ENCODE measurements at places on chromosomes 1 and 21.

DNA sequence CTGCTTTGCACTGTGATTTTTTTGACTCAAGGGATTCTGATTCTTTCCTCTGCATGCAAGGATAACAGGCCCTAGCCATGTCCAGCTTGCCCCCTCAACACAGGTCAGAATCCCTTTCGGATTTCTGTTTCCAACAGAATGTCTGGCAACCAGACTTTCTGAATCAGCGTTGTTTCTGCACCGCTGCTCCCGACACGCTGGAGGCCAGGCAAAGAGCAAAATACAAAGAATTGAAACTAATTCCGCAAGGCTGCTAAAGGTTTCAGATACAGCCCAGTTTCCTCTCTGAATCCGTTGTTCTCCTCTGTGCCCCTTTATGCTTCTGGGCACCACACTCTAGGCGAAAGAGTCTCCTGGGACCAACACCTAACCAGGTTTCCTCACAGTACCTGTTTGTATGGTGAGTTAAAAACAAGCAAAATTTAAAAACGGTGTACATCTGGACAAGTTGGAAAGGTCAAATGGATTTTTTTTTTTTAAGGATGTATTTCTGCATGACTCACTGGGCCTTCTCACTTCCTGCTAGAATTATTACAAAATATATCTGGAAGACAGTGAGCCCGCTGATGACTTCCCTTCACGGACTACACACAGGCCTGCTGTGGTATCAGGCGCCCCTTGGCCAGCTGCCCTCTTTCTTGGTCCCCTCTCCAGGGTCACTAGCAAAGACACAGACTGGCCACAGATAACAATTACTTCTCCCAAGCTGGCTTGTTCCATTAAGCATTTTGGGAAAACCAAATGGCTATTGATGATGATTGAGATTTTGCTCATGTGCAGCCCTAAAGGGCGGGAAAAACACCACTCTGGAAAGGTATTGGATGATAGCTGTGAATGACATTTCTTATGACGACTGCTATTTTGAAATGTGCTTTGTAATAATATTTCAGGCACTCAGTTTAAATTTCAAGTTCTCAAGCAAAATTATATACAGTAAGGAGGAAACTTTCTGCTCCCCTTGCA is 118.3 kb downstream of the TGFB2 start:
- no peak for DNase-seq

DNA sequence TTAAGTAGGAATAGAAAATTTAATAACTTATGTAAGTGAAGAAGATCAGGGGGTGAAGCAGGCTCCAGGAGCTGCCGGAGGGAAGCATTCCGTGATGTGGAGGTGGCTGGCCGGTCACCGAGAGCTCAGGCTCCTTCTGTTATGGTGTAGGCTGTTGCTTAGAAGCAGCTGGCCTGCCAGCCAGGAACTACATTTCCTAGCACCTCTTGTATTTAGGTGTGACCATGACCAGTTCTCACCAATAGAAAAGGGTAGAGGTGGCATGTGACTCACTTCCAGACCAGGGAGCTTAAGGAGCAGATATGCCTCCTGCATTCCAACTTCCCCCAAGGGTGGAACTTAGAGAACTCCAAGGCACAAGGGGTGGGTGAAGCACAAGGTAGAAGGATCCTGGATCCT is 120.7 kb downstream of the ACTL8 start:
- DNase-seq = no peak

DNA sequence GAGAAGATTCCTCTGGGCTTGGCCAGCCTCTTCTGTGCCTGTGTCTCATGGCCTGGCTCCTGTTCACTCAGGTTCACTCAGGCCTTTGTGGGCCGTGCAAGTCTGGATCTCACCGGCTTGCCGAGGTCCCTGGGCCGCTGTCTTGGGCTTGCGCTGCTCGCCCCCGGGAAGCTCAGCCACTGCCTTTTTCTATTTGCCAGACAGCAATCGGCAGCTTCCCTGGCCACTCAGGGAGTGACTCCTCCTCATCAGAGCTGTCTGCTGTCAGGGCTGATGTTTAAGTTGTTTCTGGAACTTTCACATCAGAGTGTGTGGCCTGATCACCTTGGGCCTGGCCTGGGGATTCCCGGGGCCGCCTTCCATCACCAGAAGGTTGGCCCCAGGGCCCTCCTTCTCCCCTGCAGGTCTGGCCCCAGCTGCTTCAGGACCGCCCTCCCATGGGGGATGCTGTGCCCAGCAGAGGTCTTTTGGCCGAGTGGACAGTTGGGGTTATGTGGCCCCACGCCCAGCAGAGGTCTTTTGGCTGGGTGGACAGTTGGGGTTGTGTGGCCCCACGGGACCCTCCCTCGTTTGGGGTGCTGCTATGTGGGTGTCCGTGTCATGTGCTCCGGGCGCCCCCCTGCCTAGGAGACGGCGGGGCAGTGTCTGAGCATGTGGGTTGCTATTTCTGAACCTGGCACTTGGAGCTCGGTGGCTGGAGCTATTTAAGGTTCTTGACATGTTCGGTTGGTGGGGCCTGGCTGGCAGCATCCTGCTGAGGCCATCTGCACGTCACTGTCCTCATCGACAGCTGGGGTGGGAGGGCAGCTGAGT is 12.5 kb downstream of the SLX9 start:
- no peak for DNase-seq

- DNase-seq = no peak
These were observed 217.3 kb upstream of the FGGY start for GRCh38 chr1:59079434-59080140.

GRCh38 chr1:235767795-235768194 is 98.9 kb downstream of the LYST start:
- DNase-seq = no peak

DNA sequence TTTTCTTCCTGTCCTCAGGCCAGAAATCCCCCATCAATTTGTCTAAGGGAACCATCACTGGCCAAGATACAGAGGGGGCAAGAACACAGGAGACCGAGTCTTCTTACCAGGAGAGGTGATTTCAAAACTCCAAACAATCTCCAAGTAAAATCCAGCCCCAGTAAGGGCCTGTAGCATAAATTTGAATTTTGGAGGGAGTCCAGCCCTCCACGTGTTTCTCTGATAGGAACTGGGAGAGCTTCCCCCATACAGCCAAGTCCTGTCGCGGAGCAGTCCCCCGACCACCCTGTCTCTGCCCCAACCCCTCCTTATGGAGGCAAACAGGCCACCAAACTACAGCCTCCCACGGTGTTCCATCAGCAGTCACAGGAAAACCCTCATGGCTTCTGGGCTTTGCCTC is 32.4 kb upstream of the GPR157 start:
- no peak for DNase-seq

DNA sequence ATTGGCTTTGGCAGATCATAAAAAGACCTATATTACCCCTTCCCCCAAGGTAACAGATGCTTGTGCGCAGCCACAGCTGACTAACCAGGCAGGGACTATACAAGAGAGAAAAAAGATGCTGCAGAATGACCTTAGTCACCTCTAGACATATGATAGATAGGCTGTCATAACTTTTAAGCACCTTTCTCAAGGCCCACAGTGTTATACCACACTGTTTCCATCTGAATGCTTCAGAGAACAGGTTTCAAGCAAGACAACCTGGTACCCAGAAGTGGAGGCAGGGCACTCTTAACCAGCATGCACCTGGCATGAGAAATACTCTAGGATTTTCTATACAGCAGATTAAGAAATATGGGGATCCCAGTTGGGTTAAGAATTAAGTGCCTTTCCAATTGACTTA is 12.8 kb upstream of the OVAAL start:
- no peak for DNase-seq

GRCh38 chr1:94981575-94981973 is 54.7 kb upstream of the CNN3 start:
- no peak for DNase-seq

- no peak for DNase-seq
These were observed 6.1 kb upstream of the RBP7 start for GRCh38 chr1:9990944-9991343.

DNA sequence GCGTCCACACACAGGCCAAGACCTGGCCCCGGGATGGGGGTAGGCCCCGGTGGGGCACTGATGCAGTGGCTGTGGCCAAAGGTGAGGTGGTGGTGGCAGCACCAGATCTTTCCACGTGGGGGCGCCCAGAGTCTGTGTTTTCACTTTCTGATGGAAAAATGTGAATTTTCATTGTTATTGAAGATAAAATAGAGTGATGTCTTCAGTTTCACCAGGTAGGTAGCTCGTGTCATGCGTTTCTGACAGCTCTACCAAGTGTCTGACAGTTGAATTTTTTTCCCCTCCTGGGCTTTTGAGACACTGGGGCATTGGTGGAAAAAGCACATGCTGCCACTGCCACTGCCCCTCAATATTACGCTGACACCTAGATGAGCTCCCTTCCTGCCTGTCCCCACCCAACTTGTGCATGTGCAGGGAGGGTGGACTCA is 40.0 kb upstream of the MAGOH start:
- DNase-seq = peak; percentile 84

Measured in activated T-cell treated with anti-CD3 and anti-CD28 coated beads, Interleukin-2, amount 50 U/mL, for 24 hours (primary cell).